ENCODE measurements at places on chromosomes 5 and 9.

GRCh38 chr5:25950681-25951080 is 1087.7 kb downstream of the CDH9 start:
- no peak for DNase-seq

GRCh38 chr5:33369485-33370465 is 71.0 kb upstream of the TARS1 start:
- DNase-seq: no peak

DNA sequence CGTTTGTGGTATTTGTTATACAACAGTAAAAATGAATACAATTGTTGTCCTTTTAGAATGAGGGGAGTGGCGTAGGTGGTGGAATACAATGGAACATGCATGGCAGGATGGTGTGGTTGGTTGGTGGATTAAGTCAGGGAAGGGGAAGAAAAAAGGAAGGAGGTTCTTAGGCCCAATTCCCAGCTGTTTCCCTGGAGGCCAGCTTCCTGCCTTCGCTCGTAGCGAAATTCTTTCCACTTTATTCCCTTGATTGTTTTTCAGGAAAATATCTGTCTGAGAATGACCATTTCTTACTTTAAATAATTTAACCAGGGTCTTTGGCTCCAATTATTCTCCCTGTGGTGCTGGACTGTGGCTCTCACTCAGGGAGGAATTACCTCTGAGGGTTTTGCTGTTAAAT is 24.1 kb upstream of the DMAC1 start:
- no peak for DNase-seq

DNA sequence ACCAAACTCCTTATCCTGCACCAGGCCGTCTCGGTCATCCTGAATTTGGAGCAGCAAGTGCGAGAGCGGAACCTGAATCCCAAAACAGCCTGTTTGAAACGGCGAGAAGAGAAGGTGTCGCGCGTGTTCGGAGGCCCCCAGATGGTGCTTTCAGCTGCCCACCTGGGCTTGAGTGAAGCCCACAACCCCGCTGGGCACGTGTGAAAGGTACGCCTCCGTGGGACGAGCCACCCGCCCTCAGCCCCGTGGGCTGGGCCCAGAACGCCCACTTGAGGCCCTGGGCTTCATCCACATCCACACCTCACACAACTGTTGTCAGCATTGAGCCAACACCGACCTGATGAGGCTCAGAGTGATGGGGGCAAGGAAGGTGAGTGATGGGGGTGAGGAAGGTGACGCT is 72.8 kb downstream of the INSL6 start:
- DNase-seq: no peak

DNA sequence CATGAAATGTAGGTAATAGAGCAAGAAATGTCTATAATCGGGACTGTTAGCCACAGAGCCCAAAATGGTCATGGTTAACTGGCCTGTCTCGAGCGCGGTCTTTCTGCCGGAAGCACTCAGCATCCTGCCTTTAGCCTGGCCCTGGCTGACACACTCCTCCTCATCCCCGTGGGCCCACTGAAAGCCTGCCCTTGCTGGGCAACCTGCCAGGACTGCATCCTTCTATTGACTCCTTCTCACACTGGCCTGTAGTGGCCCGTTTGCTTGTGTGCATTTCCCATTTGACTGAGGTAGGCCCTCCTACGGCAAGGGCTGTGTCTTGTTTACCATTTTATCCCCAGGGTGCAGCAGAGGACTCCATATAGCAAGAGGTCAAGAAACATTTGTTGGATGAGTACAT is 215.7 kb downstream of the ATPSCKMT start:
- no peak for DNase-seq

DNA sequence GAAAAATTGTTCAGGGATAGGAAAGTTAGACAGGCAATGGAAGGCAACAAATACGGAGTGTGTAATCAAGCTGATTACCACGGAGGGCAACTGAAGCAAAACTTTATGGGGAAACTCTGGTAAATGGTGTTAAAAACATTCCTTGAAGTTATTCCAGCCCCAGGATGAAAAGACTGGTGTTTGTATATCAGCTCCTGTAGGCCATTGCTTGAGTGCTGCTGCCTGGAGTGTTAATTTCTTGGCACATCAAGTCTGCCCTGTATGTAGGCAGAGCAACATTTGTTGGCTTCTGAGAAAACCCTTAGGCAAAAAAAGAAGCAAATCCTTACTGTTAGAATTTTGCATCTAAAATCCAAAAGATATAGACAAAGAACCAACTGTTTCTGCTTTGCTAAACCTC is 686.5 kb upstream of the ACO1 start:
- DNase-seq: no peak

DNA sequence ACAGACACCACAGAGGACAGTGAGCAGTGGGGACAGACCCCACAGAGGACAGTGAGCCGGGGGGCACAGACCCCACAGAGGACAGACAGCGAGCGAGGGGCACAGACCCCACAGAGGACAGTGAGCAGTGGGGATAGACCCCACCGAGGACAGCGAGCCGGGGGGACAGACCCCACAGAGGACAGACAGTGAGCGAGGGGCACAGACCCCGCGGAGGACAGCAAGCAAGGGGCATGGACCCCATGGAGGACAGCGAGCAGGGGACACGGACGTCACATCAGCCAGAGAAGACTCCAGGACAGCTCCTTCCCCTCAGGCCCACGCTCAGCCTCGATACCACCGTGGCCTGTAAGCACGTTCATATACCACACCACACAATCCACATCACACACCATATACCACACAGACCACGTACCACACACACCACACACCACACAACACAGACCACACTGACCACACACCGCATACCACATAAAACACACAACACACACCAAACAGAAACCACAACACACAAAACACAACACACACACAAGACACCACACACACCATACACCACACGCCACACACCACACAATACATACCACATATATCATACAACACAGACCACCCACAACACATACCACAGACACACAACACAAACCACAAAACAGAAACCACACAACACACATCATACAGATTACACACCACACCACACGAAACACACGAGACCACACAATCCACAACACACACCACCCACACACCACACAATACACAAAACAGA is 5.2 kb upstream of the ZDHHC11 start:
- DNase-seq: no peak

DNA sequence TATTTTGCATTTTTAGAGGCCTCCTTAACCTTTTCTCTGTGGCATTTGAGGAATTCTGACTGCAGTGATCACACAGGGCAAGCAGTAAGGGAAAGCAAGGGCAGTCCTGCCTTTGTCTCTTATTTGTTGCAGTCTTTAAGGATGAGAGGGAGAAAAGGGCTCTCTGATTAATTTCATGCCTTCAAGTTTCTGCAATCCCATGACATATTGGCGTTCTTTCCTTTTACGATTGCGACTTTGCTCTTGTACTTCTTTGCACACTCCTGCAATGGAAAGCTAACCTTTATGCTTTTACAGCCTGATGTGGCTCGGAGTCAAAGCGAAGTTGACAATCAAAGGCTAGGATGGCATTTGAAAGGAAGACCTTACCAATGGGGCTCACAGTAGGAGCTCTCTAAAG is 698.4 kb downstream of the DNAH5 start:
- DNase-seq: no peak

DNA sequence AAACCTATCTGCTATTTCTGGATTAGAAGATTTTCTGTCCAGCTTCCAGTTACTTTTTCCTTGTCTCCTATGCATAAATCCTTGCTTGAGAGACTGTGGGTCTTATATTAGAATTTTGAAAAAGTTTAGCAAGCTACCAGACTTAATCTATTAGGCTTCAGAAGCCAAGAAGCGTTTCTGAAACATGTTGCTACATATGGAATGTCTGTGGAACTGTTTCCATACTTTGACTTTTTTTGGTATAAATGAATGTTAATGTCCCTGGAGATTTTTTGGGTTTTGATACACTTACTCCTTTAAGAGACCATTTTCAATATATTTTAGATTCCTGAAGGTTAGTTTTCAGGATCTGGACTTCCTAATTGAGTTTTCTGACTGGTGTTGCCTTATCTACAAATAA is 191.4 kb upstream of the SGCD start:
- no peak for DNase-seq

GRCh38 chr9:99433095-99433494 is 211.0 kb downstream of the SEC61B start:
- DNase-seq: no peak

GRCh38 chr5:174692381-174692780 is 32.0 kb upstream of the MSX2 start:
- DNase-seq: no peak

DNA sequence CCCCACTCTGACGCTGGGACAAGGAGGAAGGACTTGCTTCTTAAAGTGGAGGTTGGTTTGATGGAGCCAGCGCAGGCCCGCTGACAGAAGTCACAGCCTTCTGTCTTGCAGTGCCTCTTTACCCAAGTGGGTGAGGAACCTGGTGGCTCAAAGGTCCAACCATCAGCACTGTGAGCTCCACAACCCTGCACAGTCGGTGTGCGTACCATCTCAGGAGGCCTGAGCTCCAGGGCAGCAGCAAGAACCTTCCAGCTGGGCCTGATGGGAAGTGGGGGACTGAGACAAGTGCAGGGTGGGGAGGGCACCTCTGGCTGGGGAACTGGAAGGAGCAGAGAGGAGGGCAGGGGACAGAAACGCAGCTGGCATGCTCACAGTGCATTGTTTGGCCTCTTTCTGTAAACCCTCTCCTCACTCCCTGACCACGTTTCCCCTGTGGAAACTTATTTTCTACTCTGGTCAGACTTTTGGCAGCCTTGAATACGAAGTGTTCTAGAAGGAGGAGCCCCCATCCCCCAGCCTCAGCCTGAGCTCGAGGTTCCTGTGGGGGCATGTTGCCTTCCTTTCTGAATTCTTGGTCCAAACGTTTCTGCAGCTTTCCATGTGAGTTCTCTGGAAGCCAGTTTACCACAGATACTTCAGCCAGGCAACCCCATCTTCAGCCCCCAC is 178.5 kb upstream of the PITX1 start:
- no peak for DNase-seq

GRCh38 chr9:110291921-110292557 is 35.7 kb upstream of the TXN start:
- no peak for DNase-seq

DNA sequence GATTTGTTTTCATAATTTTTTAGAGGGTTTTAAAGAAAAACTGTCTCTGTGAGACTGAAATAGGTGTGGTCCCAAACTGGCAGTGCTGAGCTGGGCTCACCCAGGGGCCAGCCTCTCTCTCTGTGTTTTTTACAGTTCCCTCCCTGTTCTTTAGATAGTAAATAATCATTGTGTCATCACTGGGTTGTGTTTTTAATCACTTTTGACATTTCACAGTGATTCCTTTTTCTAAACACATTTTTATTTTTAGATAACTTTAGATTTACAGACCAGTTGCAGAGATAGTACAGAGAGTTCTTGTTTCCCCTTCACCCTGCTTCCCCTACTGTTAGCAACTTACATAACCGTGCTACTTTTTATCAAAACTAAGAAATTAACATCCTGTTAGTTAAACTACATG is 44.4 kb downstream of the MAP1B start:
- DNase-seq: no peak

DNA sequence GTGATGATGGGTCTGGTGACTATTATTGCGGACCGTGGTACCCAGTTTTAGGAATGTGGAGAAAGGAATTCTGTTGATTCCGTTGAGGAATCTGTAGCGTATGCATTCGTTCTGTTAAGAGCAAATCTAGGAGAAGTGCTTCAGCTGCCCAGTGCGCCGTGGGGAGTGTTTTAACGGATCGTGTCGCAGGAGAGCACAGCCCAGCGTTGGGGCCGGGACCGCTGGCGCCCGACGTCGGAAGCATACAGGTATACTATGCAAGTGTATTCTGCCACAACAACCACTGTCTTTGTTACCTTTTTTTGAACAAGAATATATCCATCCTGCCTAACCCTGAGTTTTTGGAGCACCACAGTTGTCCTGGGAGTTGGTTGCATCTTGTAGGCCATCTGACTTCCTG is 42.7 kb downstream of the TENT4A start:
- no peak for DNase-seq
